ENCODE measurements at places on chromosomes 2 and 18.

DNA sequence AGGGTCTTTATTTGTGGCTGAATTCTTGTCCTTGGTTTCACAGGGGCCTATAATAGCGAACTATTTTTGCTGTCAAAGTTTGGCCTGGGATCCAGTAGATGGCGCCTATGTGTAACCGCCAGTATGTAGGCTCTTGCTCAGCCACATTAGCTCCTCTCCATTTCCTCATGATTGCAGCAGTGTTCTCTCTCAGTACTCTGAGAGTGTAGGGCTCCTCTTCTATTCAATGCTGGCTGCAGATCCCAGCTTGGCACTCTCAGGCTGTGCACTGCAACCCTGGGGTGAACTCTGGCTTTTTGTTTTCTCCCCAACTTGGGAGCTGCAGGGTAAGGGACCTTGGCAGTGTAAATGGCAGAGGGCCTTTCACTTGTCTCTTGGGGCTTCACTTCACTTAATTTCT is 344.6 kb upstream of the CHAC2 start:
- DNase-seq = no peak

GRCh38 chr2:127618551-127619202 is 27.3 kb upstream of the GPR17 start:
- DNase-seq = no peak

DNA sequence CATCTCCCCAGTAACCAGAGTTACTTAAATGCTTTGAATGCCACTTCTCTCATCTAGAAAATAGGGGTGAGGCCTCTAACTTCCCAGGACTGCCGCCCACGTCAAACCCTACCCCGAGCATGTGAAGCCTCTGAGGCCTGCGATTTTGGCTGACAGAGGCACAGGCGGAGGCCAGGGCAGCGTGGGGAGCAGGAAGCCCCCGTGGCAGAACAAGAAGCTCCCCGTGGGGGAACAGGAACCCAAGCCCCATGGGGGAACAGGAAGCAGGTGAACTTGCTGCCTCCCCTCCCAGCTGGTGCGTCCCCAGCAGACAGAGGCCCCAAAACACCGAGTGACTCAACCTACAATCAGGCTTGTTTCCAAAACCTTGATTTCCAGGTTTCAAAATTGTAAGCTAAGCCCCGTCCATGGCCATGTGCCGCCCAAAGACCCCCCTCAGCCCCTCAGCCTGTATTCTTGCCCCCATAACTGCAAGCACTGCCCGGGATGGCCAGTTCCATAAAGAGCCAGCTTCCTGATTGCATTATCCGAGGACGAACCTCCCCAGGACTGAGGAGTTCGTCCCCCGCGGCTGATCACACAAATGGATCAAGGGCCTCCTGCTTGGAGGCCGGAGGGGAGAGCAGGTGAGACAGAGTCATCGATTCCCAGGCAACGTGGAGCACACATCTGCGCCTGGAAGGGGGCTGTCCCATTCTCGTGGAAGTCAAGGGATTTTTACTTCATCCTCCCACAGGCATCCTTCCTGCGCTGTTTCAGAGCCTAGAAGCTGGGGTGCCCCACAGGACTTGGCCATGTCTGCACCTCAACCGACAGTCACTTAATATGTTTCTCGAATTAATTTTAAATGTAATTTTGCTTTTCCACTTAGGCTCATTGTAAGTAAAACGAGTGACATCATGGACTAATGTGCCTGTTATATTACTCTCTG is 36.3 kb upstream of the CTDP1 start:
- DNase-seq = no peak

GRCh38 chr2:169977530-169977929 is 150.3 kb downstream of the UBR3 start:
- DNase-seq = no peak

- DNase-seq = no peak
Measured at GRCh38 chr2:27495840-27496356, 741 bp upstream of the GCKR start.

DNA sequence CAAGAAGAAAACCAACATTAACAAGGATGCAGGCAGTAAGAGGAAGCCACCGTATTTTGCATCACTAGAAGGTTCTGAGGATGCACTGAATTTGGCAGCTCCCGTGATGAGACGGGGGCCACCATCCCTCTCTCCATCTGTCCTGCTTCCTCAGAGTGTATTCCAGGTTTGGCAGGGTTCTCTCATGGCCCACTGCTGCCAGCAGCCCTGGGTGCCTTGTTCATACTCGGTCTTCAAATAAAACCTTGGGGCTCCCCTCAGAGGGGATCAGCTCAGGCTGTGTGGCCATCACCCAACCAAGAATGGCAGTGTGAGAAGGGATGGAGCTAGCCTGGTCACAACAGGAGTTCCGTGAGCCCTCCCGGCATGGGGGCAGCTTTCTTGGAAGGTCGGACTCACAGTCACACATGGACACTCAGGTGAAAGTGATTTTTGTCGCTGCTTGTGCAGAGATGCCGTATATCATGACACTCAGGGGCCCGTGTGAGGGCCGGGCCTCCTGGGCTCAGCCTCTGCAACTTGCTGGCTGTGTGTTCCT is 12.8 kb upstream of the MBP start:
- no peak for DNase-seq

DNA sequence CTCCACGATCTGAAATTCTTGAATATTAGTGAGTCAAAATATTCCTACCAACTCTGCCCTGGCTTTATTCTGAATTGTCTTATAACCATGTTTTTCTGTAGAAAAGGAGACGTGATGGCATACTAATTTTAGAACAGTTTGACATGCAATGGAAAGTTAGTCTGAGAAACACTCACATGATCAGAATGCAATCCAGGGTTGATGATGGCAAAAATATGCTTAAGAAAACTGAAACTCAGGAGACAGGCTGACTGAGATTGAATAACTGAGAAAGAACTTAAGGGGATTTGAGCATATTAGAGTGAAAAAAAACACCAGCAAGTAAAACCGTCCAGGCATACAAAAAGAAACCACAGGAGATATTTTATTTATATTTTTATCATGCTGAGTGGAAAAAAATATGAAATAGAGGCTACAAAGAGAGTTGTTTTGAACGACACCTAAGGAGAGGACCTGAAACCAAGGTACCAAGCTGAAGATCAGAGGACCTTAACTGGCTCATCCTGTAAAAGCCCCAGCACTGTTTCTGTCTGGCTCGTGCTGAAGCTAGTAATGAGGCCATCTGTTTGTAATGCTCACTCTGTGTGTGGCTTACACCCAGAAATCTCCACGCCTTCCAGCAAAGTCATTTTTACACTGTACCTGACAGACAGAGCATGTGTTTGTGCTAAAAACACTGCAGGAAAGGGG is 437.2 kb upstream of the PKDCC start:
- no peak for DNase-seq

DNA sequence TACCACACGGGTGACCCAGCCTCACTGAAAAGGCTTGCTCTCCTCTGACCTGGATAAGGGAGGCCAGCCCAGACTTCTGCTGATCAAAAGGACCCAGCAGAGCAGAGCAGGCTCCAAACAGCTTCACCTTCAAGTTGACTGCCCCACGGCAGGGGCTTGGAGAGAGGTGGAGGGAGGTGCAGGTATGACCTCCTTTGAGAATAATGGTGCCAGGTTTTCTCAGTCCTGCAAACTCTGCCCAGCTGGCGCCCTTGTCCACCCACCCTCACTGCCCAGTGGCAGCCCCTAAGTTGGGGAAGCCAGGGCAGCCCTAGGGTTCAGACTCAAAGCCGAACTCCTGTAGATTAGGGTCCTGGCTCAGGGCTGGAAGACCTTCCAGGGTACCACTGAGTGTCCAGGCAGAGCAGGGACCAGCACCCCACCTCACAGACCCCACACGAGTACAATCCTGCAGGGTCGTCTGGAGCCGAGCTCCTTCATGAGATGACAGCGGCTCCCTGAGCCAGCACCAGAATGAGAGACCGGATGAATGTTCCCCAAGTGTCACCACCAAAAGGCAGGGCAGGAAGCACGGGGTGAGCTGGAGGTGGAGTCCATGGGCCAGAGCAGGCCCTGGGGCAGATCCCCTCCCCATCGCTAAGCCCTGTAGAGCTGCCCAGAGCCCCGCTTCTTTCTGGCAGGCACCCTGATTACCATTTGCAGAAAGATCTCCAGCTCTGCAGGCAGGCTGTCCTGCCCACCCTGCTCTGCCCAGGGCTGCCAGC is 3.6 kb upstream of the GPC1 start:
- no peak for DNase-seq

DNA sequence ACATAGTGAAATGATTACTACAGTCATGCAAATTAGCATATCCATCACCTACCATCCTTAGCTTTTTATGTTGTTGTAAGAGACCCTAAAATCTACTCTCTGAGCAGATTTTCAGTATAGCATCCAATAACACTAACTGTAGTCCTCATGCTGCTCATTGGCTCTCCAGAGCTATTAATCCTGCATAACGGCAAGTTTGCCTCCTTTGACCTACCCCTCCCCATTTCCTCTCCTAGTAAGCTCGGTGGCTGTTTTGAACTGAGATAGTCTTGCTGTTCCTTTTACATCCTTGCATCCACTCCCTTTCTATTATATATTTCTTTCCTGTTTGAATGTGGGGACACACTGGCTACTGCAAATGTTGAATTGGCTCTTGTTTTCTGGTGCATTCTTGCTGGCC is 481.5 kb downstream of the TSN start:
- DNase-seq = no peak

DNA sequence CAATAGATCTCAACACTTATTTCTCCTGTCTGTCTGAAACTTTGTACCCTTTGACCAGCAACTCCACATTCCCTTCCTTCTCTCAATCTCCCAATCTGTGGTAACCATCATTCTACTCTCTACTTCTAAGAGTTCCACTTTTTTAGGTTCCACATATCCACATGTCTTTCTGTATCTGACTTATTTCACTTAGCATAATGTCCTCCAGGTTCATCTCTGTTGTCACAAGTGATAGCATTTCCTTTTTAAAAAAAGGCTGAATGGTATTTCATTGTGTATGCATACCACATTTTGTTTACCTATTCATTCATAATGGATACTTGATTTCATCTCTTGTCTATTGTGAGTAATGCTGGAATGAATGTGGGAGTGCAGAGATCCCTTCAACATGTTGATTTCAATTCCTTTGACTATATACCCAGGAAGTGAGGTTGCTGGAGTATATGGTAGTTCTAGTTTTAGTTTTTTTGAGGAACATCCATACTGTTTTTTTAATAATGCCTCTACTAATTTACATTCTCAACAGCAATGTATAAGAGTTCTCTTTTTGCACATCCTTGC is 18.8 kb upstream of the MMADHC start:
- DNase-seq = no peak

GRCh38 chr18:31931886-31932240 is 11.1 kb downstream of the TRAPPC8 start:
- no peak for DNase-seq

- DNase-seq = no peak
Measured at GRCh38 chr2:213475433-213475832, 191.2 kb downstream of the SPAG16 start.

- DNase-seq = no peak
Measured at GRCh38 chr2:7061921-7062320, 144.7 kb downstream of the RNF144A start.

DNA sequence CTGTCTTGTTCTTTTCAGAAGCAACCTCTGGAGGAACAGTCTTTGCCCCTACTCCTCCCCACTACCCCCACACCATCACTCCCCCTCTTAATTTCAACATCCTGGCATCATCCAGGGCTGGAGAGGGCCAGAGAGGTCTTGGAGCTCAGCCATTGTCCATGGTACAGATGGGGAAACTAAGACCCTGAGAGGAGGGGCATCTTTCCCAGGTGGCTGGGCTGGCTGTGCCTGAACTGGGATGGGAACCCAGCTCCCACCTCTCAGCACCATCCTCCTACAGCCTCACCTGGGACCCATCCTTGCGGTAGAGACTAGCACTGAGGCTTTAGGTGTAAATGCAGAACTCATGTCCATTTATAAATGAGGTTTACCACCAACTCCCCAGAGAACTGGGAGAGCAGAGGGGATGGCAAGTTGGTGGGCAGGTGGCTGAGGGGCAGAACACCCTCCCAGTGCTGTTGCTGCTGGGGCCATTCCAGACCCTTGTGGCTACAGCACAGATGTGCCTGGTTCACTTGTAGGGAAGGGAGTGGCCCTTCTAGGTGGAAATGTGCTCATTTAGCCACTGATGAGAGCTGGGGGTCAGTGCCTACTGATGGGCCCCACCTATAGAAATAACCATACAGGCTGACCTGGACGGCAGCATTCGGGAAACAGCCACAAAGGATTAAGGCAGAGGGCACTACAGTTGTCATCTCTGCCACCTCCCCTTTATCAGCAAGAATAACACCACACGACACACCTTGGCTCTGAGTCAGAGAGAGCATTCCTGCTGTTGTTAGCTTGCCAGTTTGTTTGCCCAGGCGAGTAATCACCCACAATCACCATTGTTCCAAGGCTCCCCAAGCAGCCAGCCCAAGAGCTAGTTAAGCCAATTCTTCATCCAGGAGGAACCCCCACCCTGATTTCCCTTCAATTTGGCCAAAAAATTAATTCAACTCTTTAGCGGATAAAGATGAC is 2.1 kb downstream of the MLPH start:
- no peak for DNase-seq

DNA sequence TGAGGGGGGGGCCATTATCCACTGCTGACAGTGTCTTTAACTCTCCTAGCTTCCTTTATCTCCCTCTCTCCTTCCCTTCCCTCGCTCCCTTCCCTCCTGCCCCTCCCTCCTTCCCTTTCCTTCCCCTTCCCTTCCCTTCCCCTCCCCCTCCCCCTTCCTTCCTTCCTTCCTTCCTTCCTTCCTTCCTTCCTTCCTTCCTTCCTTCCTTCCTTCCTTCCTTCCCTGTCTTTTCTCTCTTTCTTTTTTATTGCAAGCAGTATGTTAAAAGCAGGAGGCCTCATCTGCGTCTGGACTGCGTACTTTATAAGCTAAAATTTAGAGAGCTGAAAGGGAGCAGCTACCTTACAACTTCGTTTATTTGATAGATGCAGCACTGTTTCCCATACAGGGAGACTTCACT is 105.7 kb upstream of the PXDN start:
- DNase-seq = no peak

GRCh38 chr2:230898713-230899091 is 26.3 kb downstream of the GPR55 start:
- DNase-seq = no peak

GRCh38 chr18:39500306-39500705 is 1934.7 kb upstream of the CELF4 start:
- DNase-seq = no peak

DNA sequence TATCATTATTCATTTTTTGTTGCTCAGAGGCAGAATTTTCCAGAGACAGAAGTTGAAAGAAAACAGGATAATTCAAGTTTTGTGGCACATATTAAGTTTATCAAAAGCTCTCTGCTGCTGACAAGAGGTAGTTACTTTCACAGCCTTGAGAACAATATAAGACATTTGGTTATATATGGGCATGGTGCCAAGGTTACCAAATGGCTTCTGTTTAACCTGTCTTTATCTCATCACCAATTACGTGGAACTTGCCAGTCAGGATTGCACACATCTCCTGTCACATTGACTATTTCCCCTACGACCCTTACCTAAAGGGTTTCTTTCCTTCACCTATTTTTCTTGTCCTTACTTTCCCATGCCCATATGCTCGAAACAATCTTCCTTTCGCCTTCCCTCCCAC is 35.9 kb downstream of the KLF7 start:
- no peak for DNase-seq

DNA sequence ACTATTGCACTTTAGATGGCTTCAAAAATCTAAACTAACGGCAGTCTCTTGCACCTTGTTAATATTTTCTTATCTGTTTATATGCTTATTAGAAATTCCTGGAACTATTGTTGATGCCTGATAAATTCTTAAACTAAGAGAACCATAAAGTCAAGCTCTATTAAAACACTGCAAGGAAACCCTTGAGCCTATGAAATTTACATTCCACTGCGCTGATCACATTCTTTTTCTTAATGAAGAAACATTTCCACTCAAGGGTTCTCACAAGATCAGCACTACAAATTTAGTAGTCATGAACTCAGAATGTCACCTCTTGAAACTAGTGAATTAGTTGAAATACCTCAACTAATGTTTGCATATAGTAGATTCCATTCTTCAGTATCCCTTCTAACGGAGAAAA is 331.8 kb upstream of the SLC8A1 start:
- DNase-seq = no peak

Measured in CD4-positive, alpha-beta T cell treated with Interferon alpha-2 for 1 hour (primary cell).